ENCODE measurements at places on chromosomes 11 and 22.

- no peak for DNase-seq
These were observed 55.8 kb downstream of the NECTIN1 start for GRCh38 chr11:119673052-119673758.

GRCh38 chr11:47442514-47442913, 6.4 kb downstream of the RAPSN start:
- DNase-seq, result no peak

- no peak for DNase-seq
These were observed 2.7 kb downstream of the DCDC1 start for GRCh38 chr11:31366795-31367194.

GRCh38 chr11:14411818-14412217, 52.8 kb upstream of the RRAS2 start:
- DNase-seq, result peak; percentile 93

DNA sequence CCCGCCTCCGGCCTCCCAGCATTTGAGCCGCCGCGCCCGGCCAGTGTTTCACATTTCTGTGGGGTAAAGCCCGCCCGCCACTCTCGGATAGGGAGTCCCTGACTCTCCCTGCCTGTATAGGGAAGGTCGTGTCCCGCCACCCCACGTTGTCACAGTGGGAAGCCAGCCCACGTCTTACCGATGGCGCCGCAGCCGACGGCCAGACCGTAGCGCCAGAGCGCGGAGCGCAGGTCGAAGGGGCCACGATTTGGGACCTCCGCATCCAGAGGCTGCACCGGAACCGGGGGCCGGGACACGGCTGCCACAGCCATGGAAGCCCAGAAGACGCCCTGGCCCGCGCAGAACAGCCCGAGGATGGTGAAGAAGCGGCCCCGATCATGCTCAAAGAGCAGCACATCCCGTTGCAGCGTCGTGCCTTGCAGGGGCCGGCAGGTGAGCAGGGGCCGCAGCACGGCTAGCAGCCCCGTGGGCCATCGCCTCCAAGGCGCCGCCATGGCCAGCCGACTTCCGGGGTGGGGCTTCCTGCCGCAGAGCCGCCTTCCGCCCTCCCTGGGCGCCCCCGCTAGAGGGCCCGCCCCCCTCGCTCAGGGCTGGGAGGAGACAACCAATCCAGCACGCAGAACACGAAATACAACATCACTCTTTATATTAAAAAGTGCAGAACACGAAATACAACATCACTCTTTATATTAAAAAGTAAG, at the start of gene TMEM223:
Gene TMEM223, minus strand, starts transcription at position 506 of the 701 bp plus-strand sequence. Its CDS starts 12 bp downstream, at position 494.
- DNase-seq, result peak; percentile 74

- DNase-seq, result peak; percentile 34
These were observed 18.4 kb downstream of the FAM118B start for GRCh38 chr11:126229858-126230540.

DNA sequence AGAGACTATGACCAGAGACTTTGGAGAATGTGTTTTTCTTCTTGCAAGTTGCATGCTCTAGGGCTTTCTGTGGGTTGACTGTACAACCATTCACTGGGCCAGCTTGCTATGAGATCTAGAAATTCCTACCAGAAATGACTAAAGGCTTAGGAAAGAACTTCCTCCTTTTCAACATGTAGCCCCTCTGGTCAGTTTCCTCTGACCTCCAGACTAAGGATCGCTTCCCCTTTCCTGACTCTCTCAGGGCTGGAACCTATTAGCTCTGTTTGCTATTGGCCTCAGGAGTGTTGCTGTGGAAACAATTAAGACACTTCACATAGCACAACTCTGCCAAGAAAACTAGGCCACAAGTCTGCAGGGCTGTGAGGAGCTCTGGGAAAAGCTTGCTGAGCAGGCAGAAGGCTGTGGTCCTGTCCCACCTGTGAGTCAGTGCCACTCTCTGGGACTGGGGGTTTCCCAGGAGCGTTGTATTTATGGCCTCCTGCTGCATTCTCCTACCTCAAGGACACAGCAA, 10.7 kb downstream of the CRY2 start:
- peak; percentile 73 for DNase-seq

- no peak for DNase-seq
These were observed 286.0 kb upstream of the CTSC start for GRCh38 chr11:88623531-88623930.

DNA sequence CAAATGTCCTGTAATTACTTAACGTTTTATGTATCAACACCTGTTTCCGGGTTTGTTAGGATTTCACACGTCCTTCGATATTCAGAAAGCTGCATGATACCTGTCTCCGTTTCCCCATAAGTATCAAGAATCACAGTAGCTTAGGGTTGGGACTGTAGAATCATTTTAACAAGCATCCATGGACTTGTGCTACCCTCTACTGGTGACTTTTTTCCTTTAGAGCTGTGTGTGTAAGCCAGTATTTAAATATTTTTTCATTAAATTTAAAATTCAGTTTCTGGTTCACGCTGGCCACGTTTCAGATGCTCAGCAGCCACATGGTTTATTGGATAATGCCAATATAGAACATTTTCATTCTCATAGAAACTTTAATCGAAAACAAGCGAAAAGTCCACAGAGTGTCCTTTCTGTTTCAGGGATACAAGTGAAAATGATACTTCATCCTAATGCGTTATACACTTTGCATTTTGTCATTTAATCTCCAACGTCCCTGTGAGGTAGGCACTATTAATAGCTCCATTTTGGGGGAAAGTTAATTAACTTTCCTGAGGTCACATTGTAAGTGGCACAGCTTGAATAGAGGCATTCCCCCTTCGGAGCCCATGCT, 61.5 kb upstream of the SLC25A18 start:
- peak; percentile 84 for DNase-seq

Data from cardiac fibroblast (primary cell).